ENCODE measurements at places on chromosomes 7 and 10.

- DNase-seq: no peak
Observed at GRCh38 chr7:34850681-34851080, 186.6 kb downstream of the DPY19L1 start.

- DNase-seq: no peak
Observed at GRCh38 chr10:118383063-118383689, 41.1 kb upstream of the FAM204A start.

DNA sequence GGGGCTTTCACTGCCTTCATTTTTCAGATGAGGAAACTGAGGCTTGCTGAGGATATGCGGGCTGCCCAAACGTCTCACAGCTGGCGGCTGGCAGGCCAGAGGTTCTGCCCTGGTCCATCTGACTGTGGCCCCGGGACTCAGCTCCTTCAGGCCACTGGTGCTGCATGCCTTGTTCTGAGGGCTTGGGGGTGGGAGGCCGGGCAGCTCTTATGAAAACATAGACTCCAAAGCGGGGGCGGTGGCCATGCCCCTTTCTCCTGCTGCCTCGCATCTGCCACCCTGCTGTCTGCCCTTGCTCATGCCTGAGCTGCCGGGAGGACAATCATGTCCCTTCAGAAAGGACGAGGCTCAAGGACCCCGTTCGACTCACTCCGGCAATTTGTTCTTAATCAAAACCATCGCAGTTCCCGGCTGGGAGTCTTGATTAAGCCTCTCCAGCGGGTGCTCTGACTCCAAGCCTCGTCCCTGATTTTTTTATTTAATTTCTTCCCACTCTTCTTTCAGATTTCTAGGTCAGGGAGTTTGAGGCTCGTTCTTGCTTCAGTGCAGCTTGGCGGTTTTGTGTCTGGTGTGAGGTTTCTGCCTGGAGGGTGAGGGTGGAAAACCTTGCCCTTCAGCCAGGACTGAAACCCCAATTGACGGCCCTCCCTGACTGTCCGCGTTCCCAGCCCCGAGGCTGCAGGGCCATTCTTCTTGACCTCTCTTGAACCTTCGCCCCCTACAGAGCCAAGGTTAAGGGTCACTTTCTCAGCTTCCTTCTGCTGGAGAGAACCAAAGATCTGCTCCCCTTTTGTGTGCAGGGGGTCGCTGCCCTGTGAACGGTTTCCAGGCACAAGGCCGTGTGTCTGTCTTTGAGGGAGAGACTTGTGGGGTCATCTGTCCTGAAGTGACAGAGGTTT lies 120.8 kb downstream of the DNAJB6 start:
- DNase-seq: no peak

DNA sequence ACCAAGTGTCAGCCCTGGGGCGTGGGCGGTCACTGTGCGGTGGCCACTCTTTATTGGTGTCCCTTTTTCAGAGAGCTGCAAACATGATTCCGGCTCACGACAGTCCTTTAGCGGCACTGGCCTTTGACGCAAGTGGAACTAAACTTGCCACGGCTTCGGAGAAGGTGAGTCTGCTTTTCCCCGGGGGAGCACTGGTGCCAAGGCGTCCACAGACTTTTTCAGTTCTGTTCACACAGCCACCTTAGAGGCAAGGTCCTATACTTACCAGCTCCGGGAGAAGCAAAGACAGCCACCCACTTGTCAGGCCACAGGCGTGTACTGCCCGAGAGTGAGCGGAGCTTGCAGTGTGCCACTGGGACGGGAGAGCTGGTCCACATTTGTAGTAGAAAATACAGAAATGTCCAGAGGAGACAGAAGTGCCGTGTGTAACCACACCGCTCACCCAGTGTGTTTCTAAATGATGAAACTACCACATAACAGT lies 27.9 kb downstream of the WIPI2 start:
- no peak for DNase-seq

DNA sequence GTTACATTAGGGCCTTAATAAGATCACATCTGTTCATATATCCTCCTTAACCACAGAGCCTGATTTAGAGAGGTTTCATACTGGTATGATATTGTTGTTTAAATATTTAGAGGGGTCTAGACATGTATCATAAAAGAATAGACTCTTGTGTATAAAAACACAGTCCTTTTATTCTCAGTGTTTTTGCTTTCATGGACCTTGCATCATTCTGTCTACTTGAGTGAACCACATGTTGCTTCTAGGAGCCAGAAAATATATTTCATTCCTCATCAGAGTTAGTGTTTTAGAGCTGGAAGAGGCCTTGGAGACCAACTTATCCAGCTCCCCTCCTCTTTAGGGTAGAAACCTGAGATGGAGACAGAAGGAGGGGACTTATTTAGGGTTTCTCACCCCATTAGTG lies 312.8 kb downstream of the LRMDA start:
- no peak for DNase-seq
